ENCODE measurements at places on chromosomes 4 and X.

DNA sequence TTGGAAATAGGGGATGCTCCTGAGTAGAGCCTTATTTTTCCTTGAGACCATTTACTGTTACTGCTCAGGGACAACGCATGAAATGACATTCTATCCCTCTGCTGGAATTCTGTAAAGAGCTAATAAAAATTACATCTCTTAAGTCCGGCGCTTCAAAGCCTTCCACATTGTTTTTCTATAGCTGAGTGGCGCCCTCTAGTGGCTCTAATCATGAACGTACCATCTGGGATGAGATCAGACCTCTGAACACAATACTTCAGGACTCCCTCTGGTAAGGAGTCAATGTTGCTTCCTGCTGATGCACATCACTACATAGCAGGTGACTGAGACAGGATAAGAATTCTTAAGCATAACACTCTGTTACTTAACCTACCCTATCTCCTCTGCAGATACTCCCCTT lies 6.0 kb downstream of the HMGN5 start:
- DNase-seq, result peak; percentile 72

DNA sequence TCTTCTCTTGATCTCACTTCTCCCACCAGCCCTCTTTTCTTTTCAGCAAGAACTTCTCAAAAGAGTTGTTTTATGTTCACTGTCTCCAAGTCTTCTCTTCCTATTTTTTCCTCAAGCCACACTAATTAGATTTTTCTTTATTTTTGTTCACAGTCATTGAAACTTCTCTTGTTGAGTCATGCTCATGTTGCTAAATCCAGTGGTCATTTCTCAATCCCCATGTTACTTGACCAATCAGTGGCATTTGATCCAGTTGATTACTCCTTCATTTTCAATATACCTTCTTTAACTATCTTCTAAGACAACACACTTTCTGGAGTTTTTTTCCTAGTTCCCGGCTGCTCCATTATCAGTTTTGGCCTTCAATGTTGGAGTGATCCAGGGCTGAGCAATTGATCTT lies 103.1 kb upstream of the LSM6 start:
- DNase-seq, result no peak

- no peak for DNase-seq
These were observed at the start of gene PHKA2 for GRCh38 chrX:18983666-18984380. TSS of gene PHKA2 (minus strand) at chrX:18984114. CDS start at chrX:18983932, 182 bp downstream.

DNA sequence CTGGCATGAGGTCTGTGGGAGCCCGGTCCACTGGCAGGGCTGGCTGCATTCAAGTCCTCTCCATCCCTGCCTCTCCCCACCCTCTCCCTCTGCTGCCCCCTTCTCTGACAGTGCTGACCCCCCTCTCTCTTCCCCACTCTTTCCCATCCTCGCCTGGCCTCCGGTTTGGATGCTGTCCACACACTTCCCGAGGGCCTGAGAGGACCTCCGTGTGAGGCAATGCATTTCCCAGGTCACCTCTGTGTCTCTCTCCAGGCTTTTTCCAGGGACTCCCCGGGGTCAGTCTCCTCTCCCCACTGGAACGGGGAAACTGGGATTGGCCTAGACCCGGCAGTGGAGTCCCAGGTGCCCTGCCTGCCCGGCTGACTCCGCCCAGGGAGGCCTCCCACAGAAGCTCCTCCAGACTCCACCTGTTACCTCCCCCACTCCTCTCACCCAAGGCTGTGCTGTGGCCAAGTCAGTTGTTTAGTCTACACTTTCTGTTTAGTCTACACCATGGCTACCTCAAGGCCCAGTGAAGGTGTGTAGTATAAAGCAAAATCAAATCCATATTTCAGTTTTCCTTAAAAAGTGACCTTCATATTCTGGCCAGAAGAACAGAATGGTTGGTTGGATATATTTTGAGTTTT lies 146.8 kb downstream of the PTTG2 start:
- no peak for DNase-seq

DNA sequence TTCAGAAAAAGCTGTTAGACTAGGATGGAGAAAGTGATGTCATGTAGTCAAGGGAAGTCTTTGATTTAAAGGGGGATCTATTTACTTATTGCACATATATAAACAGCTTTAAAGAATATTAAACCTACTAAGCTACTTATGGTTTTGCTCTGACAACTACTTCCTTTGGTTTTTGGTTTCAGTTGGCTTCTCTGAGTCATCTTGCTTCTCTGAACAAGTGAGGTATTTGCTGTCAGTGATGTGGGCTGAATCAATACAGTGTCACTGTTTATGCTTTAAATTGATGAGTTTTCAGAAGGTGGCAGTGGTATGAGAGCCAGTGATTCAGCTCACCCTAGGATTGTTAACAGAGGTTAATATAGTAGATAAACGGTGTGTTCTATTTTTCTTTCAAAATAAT lies 75.1 kb downstream of the CEP44 start:
- DNase-seq, result no peak

DNA sequence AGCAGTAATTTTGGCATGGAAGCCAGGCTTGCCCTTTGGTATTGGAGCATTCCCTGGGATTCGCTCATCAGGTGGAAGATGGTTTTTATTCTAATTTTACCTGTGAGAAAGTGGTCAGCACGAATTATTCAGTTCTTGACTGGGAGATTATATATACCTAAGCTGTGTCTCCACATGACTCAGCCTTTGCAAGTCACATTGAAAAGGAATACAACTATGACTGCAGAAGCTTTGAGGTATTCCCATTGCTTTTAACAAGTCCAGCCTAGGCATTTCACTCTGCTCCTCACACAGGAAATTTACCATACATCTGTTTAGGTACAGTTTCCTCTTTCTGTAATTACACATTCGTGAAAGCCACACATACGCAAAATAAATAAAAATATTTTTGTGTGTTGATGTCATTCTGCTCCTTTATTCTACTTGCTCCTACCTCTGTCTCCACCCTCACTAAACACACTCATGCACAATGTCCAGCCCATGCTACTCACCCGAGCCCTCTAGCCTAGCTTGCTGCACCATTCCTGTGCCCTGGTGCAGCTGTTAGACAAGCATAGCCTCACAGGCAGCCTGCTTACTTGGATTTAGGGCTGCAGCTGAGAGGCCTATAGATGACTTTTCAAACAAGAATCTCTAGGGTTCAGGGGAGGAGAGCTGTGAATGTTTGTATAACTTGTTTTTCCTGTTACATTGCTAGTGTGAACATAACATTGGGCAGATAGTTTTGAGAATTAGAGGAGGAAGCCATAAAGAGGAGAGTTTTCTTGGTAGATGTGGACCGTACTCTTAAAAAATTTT lies 504.4 kb upstream of the FAT1 start:
- no peak for DNase-seq

DNA sequence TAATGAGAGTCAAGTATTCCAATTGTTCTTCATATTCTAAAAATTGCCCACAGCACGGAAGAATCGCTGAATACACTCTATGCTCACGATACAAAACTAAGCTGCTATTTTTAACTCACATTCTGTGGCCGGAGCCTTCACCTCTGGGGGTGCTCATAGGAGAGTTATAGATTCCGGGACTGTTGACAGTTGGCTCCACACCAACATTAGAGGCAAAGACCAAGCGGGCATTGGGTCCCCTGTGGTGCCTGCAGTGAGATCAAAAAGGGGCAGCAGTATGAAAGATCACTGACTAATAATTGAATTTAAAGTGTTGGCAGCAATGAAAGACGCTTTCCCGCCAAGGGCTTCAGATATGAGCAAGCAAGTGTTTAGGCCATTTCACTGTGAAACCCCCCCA lies 146.0 kb downstream of the TMEM144 start:
- no peak for DNase-seq

- DNase-seq, result no peak
These were observed 60.2 kb upstream of the RPS6KA6 start for GRCh38 chrX:84248226-84248625.

- DNase-seq, result no peak
These were observed 195.7 kb upstream of the CASK start for GRCh38 chrX:42119076-42119475.

DNA sequence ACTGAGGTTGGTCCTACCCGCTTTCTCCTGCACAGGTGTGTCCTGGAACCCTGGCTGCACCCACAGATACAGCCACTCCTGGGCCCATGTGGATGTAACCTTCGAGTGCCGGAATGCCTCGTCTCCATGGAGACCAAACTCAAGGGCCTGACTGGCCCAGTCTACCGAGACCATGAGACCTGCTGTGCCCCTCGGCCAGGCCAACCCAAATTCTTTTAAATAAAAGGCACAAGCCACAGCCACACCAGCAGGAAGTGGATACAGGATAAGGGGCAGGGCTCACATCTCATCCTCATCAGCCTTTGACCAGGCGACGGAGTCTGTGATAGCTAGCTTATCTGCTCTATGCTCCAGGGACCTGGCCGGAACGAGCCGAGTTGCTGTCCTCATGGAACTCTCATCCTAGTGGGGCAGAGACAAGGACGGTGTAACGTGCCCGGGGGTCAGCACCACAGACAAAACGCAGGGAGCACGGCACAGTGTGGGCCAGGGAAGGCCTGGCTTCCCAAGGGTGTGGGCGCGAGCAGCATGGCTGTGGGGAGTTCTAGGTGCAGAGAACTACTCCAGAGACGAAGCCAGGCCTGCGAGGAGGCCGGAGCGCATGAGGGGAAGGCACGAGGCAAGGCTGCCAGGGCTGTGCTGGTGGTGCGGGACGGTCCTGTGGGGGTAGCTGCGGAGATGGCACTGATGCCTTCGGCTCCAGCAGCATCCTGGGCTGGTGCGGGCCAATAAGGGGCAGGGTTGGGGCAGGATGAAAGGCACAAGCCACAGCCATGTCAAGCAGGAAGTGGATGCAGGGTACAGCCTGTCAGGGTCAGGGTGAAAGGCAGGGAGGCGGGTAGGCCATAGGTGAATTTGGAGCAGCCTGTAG lies 22.7 kb downstream of the NOP14 start:
- no peak for DNase-seq

Measured in CD4-positive, alpha-beta T cell treated with Interferon alpha-2 for 1 hour (primary cell).